ENCODE measurements at places on chromosomes 5 and 9. TPM values are rescaled to one million over a fixed set of nuclear protein-coding genes. Genes with fewer than 3 reads are reported as not detected.

DNA sequence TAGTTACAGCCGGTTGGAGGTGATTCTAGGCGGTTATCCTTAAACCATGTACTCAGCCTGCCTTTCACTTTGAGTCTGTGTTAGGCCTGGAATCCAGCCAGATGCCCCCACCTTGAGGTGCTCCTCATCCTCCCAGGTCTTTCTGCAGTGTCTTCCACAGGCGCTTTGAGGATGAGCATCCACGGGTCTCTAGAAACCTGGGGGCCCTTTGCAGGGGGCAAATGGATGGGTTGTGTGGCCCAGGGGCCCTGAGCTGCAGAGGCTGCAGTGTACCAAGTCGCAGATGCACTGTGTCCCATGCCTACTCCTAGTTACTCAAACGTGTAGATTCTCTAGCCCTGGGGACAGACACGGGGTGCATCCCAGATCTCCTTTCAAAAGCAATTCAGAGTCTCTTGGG lies 242.1 kb upstream of the IRX1 start:
- no peaks in the 10 kb centered on the region for H3K4me1 ChIP-seq
- H3K36me3 ChIP-seq: no peaks in the 10 kb centered on the region
- no peaks in the 10 kb centered on the region for H3K27me3 ChIP-seq
- no peak overlapping the region for H3K4me3 ChIP-seq
- H3K27ac ChIP-seq: no peak overlapping the region

DNA sequence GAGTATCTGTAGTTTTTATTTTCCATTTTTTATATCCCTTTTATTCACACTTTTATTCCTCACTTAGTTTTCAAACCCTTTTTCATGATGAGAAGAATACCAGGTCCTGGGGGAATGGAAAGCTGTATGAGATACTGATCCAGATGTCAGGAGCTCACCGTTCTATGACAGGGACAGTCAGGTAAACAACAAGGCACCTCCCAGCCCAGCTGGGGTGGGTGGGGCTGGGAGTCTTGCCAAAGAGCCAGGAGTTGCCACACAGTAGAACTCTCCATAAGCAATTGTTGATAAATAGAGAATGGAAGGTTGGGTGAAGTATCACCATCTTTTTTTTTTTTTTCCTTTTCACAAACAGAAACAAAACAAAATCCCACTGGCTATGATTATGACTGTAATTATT lies 225.8 kb downstream of the NSG2 start:
- H3K27me3 ChIP-seq: no peaks in the 10 kb centered on the region
- no peak for DNase-seq
- H3K36me3 ChIP-seq: no peaks in the 10 kb centered on the region
- H3K4me1 ChIP-seq: no peaks in the 10 kb centered on the region
- H3K27ac ChIP-seq: no peak overlapping the region

DNA sequence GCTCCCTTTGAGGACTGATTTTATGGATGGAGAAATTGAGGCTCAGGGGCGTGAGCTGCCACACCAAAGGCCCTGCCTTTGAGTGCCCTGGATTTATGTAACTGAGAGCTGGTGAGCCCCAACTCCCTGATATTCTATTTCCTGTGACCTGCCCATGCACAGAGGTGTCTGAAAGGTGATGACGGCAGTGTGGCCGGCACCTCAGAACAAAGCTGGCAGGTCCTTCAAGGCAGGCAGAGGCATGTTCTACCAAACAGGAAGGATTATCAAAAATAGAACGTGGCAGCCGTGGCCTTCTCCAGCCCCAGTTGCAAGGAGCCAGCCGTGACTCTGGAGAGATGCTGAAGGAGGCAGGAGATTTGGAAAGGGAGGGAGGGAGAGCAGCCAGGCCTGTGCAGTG lies 36.2 kb downstream of the INSYN2B start:
- no peak for DNase-seq
- peaks cover 3% of the 10 kb centered on the region for H3K36me3 ChIP-seq
- no peaks in the 10 kb centered on the region for H3K27me3 ChIP-seq
- H3K4me3 ChIP-seq: no peak overlapping the region
- no peak overlapping the region for H3K27ac ChIP-seq
- H3K4me1 ChIP-seq: no peaks in the 10 kb centered on the region

- no peak overlapping the region for H3K27ac ChIP-seq
- H3K4me1 ChIP-seq: no peaks in the 10 kb centered on the region
- no peaks in the 10 kb centered on the region for H3K36me3 ChIP-seq
- no peak for DNase-seq
These were observed 300.7 kb upstream of the CLINT1 start for GRCh38 chr5:158159621-158160020.

- no peaks in the 10 kb centered on the region for H3K4me1 ChIP-seq
- H3K27ac ChIP-seq: no peak overlapping the region
- H3K36me3 ChIP-seq: no peaks in the 10 kb centered on the region
- no peaks in the 10 kb centered on the region for H3K27me3 ChIP-seq
These were observed 76.1 kb downstream of the ITGA1 start for GRCh38 chr5:52863715-52864290.

DNA sequence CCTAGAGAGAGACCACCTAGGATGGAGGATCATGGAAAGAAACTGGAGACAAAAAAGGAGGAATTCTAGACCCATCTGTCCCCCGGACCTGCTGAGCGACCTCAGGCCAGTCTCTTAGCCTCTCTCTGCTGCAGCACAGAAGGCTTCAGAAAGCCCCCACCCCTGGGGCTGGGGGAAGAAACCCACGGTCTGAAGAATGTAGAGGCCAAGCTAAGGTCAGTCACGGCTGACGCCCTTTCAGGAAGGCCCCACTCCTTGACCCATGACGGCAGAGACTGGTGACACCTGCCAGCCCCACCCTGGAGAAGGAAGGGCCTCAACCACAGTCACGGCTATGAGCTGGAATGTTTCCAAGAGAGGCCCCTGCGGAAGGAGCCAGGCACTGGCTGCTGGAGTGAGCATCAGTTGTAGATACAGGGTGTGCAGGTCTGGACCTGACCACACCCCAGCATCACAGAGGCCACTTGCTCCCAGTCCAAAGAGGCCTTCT lies 120.5 kb upstream of the BOD1 start:
- H3K4me1 ChIP-seq: no peaks in the 10 kb centered on the region
- H3K4me3 ChIP-seq: no peak overlapping the region
- DNase-seq: no peak
- no peak overlapping the region for H3K27ac ChIP-seq
- no peaks in the 10 kb centered on the region for H3K36me3 ChIP-seq

DNA sequence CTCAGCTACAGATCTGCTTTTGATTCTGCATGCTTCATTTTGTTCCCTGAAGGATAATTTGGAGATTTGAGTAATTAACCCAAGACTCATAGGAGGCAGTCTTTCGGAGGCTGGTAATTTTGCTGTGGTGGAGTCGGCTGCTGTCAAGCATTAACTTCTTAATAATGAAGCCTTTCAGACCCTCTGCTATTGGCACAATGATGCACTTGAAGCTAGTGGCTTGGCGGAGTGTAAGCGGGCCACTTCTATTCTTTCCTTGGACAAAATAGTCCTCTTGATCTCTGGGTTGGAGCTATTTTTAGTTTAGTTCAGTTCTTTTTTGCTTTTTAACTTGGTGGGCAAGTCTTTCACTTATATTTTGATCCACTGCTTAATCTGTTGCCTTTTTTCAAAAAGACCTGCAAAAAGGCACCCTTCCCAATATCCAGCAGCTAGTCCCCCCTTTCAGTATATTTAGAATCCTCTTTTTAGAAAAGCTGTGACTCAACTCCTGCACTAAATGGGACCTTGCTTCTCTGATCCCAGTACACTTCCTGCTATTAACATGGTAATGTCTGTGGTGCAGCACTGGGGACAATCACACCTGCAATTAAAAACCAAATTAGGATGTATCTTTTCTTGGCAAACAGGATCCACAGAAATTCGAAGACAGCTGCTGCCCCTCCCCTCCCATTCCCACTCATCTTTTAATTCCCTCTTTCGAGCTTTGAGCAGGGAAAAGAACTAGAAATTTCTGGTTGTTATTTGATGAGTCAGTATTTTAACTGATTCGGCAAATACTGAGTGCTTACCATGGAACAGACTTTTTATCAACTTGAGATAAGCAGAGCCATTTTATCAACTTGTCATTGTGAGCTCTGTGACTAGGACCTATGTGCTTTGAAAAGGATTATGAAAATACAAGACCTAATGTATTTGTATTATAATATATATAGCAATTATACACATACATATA lies 169.4 kb upstream of the ANKRD55 start:
- no peak overlapping the region for H3K4me3 ChIP-seq
- no peak for DNase-seq
- H3K27ac ChIP-seq: no peak overlapping the region

- no peak overlapping the region for H3K27ac ChIP-seq
- H3K36me3 ChIP-seq: no peaks in the 10 kb centered on the region
- no peak overlapping the region for H3K4me3 ChIP-seq
These were observed 482.1 kb upstream of the ZNF608 start for GRCh38 chr5:125228363-125229070.

GRCh38 chr9:109117856-109118807 lies 1.6 kb downstream of the TMEM245 start:
- H3K4me3 ChIP-seq: peak overlapping the region; percentile 84
- peaks cover 54% of the 10 kb centered on the region for H3K4me1 ChIP-seq
- H3K27me3 ChIP-seq: no peaks in the 10 kb centered on the region
- H3K36me3 ChIP-seq: peaks cover 29% of the 10 kb centered on the region
- H3K27ac ChIP-seq: peak overlapping the region; percentile 84

- no peaks in the 10 kb centered on the region for H3K36me3 ChIP-seq
- H3K4me3 ChIP-seq: no peak overlapping the region
- peaks cover 16% of the 10 kb centered on the region for H3K27me3 ChIP-seq
These were observed 17.8 kb upstream of the BHMT start for GRCh38 chr5:79093762-79094161.

- H3K4me1 ChIP-seq: peaks cover 85% of the 10 kb centered on the region
- DNase-seq: no peak
- peak overlapping the region; percentile 65 for H3K27ac ChIP-seq
- H3K36me3 ChIP-seq: peaks cover 32% of the 10 kb centered on the region
- H3K27me3 ChIP-seq: peaks cover 25% of the 10 kb centered on the region
These were observed 3.1 kb upstream of the HRH2 start for GRCh38 chr5:175654807-175655206.

DNA sequence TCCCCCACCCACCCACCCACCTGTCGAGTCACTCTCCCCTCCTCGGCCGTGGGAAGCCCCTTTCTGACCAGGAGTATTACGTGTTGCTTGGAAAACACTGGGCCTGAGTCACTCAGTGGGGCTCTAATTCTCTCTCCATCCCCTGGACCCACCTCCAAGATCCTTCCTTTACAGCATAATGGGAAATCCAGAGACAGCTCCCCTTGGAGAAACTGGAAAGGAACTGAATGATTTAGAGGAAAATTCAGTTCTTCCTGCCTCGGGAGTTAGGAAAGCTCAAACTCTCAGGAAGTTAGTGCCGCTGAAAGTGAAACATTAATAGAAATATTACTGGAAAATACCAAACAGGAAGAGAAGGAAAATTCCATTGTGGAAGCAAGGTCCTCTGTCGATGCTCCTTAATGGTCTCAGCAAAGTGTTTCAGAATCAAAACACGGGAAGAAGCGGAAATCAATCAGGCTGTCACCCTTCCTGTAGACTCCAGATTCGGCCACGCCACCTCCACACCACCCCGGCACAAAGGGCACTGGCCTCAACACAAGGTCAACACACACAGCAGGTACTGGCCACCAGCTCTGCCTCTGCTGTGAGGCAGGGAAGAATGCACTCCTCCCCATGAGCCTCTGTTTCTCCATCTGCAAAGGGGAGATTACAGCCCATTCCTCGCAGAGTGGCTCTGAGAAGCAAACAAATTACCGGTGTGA lies 9.6 kb downstream of the SHB start:
- no peaks in the 10 kb centered on the region for H3K27me3 ChIP-seq
- H3K27ac ChIP-seq: no peak overlapping the region
- no peak overlapping the region for H3K4me3 ChIP-seq
- no peaks in the 10 kb centered on the region for H3K36me3 ChIP-seq
- no peak for DNase-seq

GRCh38 chr5:110623874-110624273 lies 102.6 kb downstream of the TMEM232 start:
- H3K4me3 ChIP-seq: no peak overlapping the region
- H3K27me3 ChIP-seq: no peaks in the 10 kb centered on the region
- no peaks in the 10 kb centered on the region for H3K4me1 ChIP-seq

DNA sequence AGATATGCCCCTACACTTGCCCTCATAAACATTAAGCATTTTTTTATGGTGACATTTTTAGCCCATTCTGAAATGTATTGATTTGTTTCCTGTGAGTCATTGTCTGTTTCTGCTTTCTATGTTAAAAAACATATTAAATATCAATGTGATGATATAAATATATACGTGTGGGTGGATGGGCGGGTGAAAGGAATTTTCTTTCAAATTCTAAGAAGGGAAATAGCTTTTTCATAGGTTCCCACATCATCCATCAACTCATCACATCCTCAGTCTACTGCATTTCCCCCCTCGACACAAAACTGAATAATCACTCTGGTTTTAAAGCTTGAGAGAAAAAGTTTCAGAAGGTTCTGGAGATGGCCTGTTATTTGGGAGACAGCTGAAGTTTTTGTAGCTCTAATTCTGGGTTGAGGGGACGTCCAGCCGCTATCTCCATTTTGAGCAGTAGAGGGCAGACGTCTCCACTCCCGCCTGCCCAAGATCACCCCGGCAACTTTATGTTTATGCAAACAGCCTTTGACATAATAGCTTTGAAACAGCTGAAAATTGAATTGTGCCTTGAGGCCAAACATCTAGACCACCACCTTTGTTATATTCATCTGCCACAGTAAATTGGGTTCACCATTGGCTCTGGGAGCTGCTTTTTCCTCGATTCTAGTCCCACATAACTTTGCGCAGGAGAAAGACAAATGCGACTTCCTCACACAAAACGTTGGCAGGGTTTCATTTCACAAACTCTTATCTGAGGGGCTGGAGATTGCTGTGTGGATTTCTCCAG lies 216.2 kb upstream of the CLINT1 start:
- H3K36me3 ChIP-seq: no peaks in the 10 kb centered on the region
- peaks cover 26% of the 10 kb centered on the region for H3K27me3 ChIP-seq
- H3K27ac ChIP-seq: no peak overlapping the region
- no peak overlapping the region for H3K4me3 ChIP-seq
- peak; percentile 46 for DNase-seq

DNA sequence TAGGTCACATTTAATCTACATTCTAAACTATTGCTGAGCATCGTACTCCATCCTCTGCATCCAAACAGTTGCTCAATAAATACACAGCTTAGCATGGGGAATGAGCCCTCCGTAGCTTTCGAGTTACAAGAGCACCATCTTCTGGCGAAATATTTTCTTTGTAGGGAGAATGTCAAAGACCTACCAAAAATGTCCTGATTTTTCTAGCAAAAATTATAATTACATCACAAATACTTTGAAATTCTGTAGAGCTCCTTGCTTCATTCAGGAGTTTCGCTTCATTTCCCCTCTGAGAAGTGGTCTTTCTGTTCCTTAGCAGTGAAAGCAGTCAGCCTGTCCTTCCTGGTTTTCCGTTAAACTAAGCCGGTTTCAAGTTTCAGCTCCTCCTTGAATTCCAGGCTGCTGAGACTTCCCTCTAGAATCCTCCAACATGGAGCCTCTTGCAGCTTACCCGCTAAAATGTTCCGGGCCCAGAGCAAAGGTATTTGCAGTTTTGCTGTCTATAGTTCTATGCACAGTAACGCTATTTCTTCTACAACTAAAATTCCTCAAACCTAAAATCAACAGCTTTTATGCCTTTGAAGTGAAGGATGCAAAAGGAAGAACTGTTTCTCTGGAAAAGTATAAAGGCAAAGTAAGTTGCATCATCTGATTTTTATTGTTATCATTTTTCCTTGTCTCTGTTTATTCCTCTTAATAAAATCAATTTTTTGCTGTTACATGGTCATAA lies at the start of gene GPX8:
GPX8 (plus strand) TSS at position 409 of the 730 bp plus-strand sequence; CDS start at position 431, 22 bp downstream.
- no peak within 1 kb of the TSS for H3K4me3 ChIP-seq
- no peaks in the 10 kb centered on the region for H3K36me3 ChIP-seq
- no peak within 1 kb of the TSS for H3K27ac ChIP-seq
- no peaks in the 10 kb centered on the region for H3K4me1 ChIP-seq
- H3K27me3 ChIP-seq: peaks cover 53% of the 10 kb centered on the region

Gene MUSK
- total RNA-seq: not detected

Gene SVEP1
- not detected for total RNA-seq

Gene EDIL3
- total RNA-seq: not detected

Gene PSAT1
- total RNA-seq: 125 TPM

Gene LURAP1L
- not detected for total RNA-seq

Gene HACD4
- total RNA-seq: 15.6 TPM

Gene DRD1
- not detected for total RNA-seq

Gene FBLL1
- total RNA-seq: 0.20 TPM

Measured in activated CD4-positive, alpha-beta memory T cell treated with anti-CD3 and anti-CD28 coated beads, Interleukin-2, amount 10 ng/mL, durations not matched to agents 7 days and 5 days (primary cell).